Occipital lobe (tissue), 3 donors: ENCODE measurements at places on chromosomes 16 and 17. TPM values are rescaled to one million over a fixed set of nuclear protein-coding genes. Genes with fewer than 3 reads are reported as not detected.

Gene NPW
- not detected for total RNA-seq

Gene KRTAP3-1
- not detected for total RNA-seq

DNA sequence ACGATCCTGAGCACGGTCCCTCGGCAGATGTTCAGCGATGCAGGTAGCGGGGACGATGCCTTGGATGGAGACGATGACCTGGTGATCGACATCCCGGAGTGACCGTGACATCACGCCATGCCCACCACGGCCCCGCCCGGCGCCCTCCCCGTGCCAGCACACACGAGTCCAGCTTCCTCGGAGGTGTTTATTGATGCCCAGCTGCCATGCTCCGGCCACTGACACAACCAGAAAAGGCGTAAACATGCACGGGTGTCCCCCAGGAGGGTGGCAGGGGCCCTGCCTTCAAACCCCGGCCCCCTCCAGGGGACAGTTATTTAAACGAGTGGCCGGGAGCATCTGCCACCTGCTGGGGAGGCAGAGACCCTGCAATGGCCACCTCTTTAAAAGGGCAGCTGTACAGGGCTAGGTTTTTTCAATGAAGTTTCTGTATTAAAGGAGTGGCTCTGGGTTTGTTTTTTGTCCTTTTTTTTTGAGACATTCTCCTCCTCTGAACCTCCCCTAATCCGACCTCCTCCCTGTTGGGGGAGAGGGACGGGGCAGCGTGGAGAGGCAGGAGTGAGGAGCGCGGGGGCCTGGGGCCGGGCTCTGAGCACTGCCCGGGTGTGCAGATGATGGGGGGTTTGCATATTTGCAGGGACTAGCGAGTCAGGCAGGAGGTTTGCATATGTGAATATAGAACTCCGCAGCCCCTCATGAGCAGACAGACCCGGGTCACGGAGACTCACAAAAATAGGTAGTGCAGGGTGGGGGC is 5.3 kb downstream of the DOC2A start:
- DNase-seq, result no peak

DNA sequence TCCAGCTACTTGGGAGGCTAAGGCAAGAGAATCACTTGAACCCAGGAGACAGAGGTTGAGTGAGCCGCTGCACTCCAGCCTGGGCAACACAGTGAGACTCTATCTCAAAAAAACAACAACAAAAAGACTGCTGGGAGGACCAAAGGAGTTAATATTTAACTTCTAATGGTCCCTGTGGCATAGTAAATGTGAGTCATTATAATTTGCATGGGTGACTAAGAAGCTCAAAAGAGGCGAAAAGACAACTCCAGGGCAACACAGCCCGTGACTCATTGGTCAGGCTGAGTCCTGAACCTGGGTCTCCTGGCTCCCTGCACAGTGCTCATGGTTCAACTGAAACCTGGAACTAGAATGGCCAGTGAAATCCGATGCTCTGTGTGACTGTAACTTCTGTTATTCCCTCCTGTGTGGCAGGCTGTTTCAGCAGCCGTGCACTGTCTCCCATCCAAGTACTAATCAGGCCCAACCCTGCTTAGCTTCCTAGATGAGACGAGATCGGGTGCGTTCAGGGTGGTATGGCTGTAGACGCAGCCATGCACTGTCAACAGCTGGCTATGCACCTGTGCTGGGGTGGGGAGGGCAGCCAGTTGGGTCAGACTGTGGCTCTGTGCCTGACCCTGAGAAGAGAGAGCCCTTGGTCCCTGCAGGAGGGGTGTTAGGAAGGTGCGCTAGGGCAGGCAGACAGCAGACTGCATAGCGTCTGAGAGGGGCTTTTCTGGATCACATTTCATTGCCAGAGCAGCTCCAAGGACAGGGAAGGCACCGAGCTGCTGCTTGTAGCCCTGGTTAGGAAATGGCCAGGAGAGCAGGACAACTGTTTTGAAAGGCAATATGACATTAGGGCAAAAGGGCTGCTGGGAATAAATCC is 14.5 kb upstream of the GPRC5C start:
- DNase-seq, result no peak

GRCh38 chr16:26951950-26952349 is 114.8 kb upstream of the C16orf82 start:
- no peak for DNase-seq

Gene TBC1D3H
- not detected for total RNA-seq

DNA sequence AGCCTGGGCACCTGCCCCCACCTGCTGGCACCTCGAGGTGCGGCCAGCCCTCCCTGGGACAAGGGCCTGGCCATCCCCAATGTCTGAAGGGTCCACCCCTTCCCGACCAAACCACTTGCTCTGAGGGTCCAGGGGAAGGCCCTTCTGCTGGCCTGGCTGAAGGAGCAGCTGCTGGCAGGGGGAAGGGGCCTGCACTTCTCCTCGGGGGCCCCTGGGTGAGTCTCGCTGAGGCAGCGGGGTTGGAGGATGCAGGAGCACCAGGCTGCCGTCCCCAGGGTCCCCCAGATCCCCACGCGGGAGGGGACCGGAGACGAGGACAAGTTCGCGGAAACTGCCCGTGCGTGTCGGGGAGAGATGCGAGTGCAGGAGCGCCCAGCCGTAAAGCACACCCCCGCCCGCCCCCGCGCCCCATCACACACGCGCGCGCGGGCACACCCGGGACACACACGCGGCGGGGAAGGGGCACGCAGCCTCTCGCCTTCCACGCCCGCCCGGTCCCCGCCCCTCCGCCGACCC is 725 bp upstream of the CACNA1H start:
- no peak for DNase-seq

DNA sequence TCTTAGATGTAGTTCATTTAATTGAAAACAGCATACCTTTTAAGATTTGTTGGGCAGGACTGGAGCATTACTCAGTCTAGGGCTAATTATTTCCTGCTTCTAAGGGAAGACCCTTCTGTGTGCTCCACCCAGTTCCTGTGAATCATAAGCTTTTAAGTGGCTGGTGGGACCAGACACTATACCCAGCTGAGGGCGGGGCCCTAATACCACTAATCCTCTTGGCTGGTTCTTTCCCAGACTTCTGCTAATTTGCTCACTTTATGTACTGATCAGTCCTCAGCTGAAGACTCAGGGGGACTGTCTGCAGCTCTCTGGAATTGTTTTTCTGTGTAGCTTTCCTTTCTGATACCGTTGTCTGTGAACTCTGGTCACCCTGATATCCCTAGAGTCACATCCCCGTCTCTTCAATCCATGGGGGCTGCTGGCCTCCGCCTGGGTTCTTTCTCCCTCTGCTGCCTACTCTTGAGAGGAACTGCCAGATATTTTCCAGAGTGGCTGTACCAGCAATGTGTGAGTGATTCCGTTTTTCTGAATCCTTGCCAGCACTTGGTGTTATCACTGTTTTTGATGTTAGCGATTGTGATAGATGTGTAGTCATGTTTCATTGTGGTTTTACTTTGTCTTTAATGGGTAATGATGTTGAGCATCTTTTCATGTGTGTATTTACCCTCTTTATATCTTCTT is 35.1 kb downstream of the MFSD11 start:
- no peak for DNase-seq

GRCh38 chr16:70570967-70571570 is 47.5 kb downstream of the SF3B3 start:
- no peak for DNase-seq

DNA sequence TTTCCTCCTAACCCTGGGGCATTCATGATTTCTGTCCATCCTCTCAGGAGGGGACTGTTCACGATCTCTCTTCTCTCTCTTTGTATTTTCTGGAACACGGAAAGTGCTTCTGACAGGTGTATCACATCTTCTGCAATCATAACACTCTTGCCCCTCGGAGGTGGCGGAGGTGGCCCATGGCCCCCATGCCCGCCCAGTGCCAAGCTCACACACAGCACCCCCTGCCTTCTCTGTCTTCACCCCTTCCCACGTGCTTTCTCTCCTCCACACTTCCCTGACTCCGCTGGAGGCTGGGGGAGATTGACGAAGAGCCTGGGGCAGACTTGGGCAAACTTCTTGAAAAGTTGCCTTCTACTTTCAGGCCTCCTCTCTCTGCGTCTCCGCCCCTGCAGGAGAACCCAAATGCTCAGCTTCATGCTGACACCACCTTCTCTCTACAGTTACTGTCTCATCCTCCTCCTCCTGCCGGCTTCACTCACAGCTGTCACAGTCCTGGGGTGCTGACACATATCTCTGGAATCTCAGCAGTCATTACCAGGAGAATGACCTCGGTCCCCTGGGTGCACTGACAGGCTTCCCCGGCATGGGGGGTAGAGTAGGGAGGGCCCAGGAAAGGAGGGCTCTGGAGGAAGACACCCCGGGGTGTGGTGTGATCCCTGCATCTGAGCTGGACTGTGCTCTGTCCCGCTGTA is 127.1 kb downstream of the ENGASE start:
- DNase-seq, result no peak

DNA sequence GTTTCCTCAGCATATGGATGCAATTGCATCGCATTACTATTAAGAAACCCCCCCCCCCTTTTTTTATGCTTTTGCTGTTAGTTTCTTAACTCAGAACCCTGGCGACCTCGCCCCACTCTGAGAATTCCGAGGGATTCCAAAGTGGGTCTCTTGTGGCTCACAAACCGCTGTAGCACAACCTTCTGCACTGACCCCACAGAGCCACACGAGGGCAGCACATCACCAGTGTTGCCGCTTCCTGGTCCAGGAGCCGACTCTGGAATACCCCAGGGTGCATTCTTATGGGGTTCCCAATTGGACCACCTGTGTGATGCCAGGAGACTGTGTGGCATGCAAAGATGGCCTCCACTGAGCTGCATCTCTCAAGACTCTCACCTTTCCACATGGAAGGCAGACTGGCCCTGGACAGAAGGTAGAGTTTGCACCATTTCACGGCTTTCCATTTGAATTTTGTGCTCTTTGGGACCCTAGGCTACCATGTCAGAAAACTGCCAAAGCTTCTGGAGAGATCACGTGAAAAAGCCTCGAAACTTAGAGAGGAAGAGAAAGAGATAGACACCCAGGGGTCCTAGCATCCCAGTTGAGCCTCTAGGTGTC is 432.7 kb upstream of the ASIC2 start:
- no peak for DNase-seq

Gene TPSAB1
- not detected for total RNA-seq

GRCh38 chr17:18018411-18018921 is 20.5 kb downstream of the ATPAF2 start:
- no peak for DNase-seq

DNA sequence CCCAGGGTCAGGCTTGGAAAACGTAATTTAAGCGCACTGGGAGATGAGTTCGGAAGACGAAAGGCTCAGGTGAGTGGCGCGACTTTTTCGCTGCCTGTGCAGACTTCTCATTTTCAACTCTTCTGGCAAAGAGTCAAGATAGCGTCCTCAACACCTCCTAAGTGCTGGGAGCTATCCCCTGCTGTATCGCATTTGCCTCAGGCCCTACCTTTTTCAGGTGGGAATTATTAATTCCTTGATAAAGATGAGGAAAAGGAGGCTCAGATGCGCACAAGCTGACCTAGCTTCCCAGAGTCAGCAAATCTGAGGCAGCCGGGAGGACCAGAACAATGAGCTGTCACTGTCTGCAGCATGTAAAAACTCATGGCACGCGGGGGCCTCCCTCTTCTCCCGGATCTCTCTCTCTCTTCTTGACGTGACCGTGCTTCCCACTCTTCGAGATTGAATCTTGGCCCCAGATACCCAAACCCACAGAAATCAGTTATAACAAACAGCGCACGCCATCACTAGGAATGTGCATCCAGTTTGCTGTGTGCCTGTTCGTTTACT is 512 bp upstream of the ADAMTS18 start:
- no peak for DNase-seq

Gene NPIPB6
- total RNA-seq, result not detected

Gene UBE2G1
- 43.4 TPM for total RNA-seq

Gene SLC22A31
- not detected for total RNA-seq

- no peak for DNase-seq
Measured at GRCh38 chr16:52398491-52398960, 148.4 kb downstream of the TOX3 start.

Gene TNFSF13
- 0.31 TPM for total RNA-seq
